ENCODE measurements at places on chromosomes 2 and 18. TPM values are rescaled to one million over a fixed set of nuclear protein-coding genes. Genes with fewer than 3 reads are reported as not detected.

The TNFRSF11A gene
- total RNA-seq, result 1.7 TPM

DNA sequence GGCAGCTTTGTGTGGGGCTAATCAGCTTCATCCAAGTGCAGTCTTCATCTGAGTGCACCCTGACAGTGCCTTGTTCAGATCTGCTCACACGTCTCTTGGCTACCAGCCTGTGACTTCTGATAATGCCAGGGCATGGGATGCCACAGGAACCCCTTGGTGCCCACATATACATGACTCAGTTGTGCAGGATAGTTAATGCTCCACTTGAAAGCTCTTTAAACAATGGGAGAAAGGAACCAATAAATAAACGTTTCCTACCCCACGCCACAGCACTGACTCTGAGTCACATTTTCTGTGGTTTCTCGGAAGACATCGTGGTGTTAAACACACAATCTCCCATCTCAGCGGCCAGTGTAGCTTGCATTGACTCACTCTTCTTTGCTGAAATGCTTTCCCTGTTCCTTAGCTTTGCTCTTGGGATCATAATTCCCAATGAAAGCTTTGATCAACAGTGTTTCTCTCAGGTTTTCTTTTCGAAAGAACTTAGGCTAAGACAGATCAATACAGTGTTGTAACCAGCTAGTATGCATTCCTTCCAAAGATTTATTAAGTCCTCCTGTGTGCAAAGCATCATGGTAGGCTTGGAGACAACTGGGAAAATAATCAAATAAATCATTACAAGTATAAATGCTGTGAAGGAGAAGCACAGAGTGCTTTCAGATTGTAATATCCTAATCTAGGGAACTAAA is 142.0 kb downstream of the COPS8 start:
- no peaks in the 10 kb centered on the region for H3K27me3 ChIP-seq
- H3K4me1 ChIP-seq, result no peaks in the 10 kb centered on the region
- no peak overlapping the region for H3K4me3 ChIP-seq
- no peak overlapping the region for H3K27ac ChIP-seq
- no peaks in the 10 kb centered on the region for H3K36me3 ChIP-seq

The MEX3C gene
- 76.1 TPM for total RNA-seq

The DNER gene
- total RNA-seq, result not detected

The CNDP1 gene
- 0.25 TPM for total RNA-seq

The CD8A gene
- total RNA-seq, result 1.3 TPM

- no peak overlapping the region for H3K4me3 ChIP-seq
- H3K27ac ChIP-seq, result no peak overlapping the region
- peaks cover 87% of the 10 kb centered on the region for H3K36me3 ChIP-seq
These were observed 65.4 kb downstream of the INPP5D start for GRCh38 chr2:233125455-233126065.

DNA sequence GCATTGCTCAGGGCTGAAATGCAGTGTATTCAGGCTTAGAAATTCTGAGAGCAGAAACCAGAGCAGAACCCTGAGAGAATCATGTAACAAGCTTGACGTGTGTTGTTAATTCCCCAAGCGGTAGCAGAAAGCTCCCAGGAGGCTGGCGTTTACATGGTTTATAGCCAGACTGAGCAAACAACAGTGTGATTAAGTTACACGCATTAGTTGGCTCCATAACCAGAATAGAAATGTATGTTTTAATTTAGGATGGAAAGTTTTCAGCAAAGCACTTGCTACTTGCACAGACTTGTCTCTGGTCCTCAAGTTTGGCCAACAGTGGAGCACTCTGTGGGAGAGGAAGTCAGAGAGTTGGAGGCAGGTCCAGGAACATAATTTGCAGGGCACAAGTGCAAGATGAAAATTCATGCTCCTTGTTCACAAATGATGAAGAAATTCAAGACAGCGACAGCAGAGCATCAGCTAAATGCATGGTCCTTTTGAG is 69.3 kb downstream of the MAPK4 start:
- no peak overlapping the region for H3K4me3 ChIP-seq
- no peak overlapping the region for H3K27ac ChIP-seq
- H3K4me1 ChIP-seq, result no peaks in the 10 kb centered on the region
- no peak for DNase-seq

GRCh38 chr2:147150241-147150635 is 694.6 kb upstream of the ACVR2A start:
- DNase-seq, result no peak
- no peaks in the 10 kb centered on the region for H3K36me3 ChIP-seq
- no peak overlapping the region for H3K27ac ChIP-seq
- no peaks in the 10 kb centered on the region for H3K4me1 ChIP-seq
- H3K4me3 ChIP-seq, result no peak overlapping the region

DNA sequence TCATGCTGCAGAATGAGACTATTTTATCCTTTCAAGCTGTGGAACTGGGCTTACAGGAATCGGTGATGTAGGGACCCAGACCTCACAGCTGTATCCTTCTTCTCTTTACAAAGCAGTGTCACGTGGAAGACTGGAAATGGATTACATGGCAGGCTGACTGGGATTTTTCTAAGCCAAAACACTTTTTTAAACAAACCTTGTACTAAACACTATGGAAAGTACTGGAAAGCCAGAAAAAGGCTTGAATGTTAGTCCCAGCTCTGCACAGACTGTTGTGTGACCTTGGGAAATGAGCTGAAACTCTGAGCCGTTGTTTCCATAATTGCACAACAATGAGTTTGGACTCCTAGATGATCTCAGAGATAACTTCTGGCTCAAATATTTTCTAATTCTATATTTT is 7.6 kb upstream of the ADAM23 start:
- no peak overlapping the region for H3K27ac ChIP-seq
- DNase-seq, result no peak
- H3K4me1 ChIP-seq, result no peaks in the 10 kb centered on the region
- H3K27me3 ChIP-seq, result peaks cover 12% of the 10 kb centered on the region

- no peaks in the 10 kb centered on the region for H3K27me3 ChIP-seq
- H3K4me1 ChIP-seq, result no peaks in the 10 kb centered on the region
- no peaks in the 10 kb centered on the region for H3K36me3 ChIP-seq
- DNase-seq, result no peak
These were observed 121.1 kb downstream of the SETBP1 start for GRCh38 chr18:44801781-44802180.

DNA sequence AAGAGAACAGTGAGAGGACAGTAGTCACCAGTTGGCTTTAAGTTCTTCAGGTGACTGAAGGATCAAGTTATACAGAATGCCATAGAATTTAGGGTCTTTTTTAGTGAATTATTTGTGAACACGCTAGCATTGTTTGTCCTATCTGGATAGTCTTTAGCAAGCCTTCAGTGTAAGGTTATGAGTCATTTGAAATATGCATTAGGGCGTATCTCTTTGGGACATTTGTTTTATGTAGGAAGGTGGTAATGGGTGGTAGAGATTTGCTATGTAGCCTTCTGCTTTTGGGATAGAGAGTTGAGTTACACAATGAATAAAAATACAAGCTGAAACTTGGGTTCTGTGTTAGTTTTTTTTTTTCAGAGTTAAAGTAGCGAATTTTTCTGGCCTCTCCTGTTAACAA is 13.0 kb downstream of the ACTR2 start:
- H3K36me3 ChIP-seq, result peaks cover 42% of the 10 kb centered on the region
- H3K4me1 ChIP-seq, result peaks cover 28% of the 10 kb centered on the region
- no peak for DNase-seq
- no peak overlapping the region for H3K4me3 ChIP-seq

DNA sequence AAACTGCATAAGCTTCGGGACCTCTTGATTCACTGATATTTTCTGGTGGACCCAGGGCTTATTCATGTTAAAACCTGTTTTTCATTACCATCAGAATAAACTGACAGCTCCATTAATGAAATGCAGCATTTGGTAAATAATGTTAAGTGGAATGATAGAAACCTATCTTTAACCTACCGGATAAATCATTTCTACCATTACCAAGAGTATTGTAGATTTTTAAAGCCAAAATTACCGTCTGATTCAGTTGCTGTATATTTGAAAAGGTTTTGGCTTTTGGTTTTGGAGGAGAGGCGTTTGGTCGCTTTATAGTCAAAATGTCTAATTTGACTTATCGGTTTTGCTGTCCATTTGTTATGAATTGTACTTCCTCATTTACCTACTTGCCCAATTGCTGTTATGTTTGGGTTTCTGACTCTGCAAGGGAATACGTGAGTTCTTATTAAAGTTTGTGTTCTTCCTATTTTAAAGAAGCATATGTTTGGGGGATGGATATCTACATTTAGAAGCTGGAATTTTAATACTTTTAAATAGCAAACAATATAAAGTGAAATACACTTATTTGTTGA is 1.0 kb upstream of the CUL3 start:
- H3K27me3 ChIP-seq, result no peaks in the 10 kb centered on the region
- no peak for DNase-seq
- H3K27ac ChIP-seq, result peak overlapping the region; percentile 58
- peaks cover 18% of the 10 kb centered on the region for H3K4me1 ChIP-seq
- no peaks in the 10 kb centered on the region for H3K36me3 ChIP-seq

The SERPINB3 gene
- not detected for total RNA-seq

The MMADHC gene
- total RNA-seq, result 77.3 TPM

- no peak for DNase-seq
- no peak overlapping the region for H3K27ac ChIP-seq
- H3K4me3 ChIP-seq, result no peak overlapping the region
- no peaks in the 10 kb centered on the region for H3K4me1 ChIP-seq
- no peaks in the 10 kb centered on the region for H3K27me3 ChIP-seq
These were observed 375.0 kb upstream of the ZEB2 start for GRCh38 chr2:144894612-144895599.

The PLCL1 gene
- total RNA-seq, result 28.3 TPM

The TMEM37 gene
- total RNA-seq, result not detected

GRCh38 chr2:10265329-10266132 is 37.2 kb upstream of the HPCAL1 start:
- H3K4me3 ChIP-seq, result no peak overlapping the region
- no peak overlapping the region for H3K27ac ChIP-seq
- H3K36me3 ChIP-seq, result no peaks in the 10 kb centered on the region
- no peaks in the 10 kb centered on the region for H3K27me3 ChIP-seq
- H3K4me1 ChIP-seq, result peaks cover 6% of the 10 kb centered on the region

DNA sequence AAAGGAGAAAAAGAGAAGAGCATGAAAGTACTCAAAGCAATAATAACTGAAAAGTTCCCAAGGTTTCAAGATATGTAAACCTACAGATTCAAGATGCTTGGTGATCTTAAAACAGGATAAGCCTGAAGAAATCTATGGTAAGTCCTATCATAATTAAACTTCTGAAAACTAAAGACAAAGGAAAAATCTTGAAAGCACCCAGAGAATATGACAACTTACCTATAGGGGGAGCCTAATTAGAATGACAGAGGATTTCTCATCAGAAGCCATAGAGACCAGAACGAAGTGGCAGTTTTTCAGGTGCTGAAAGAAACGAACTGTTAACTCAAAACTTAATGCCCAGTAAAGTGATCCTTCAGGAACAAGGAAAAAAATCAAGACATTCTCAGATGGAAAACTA is 59.7 kb downstream of the XDH start:
- no peak overlapping the region for H3K4me3 ChIP-seq
- H3K27me3 ChIP-seq, result peaks cover 12% of the 10 kb centered on the region
- no peak for DNase-seq
- no peaks in the 10 kb centered on the region for H3K36me3 ChIP-seq

- H3K27me3 ChIP-seq, result no peaks in the 10 kb centered on the region
- no peaks in the 10 kb centered on the region for H3K4me1 ChIP-seq
These were observed 82.9 kb downstream of the SMIM21 start for GRCh38 chr18:75344615-75345014.

The CCL20 gene
- total RNA-seq, result 2.2 TPM

The C2orf72 gene
- not detected for total RNA-seq

DNA sequence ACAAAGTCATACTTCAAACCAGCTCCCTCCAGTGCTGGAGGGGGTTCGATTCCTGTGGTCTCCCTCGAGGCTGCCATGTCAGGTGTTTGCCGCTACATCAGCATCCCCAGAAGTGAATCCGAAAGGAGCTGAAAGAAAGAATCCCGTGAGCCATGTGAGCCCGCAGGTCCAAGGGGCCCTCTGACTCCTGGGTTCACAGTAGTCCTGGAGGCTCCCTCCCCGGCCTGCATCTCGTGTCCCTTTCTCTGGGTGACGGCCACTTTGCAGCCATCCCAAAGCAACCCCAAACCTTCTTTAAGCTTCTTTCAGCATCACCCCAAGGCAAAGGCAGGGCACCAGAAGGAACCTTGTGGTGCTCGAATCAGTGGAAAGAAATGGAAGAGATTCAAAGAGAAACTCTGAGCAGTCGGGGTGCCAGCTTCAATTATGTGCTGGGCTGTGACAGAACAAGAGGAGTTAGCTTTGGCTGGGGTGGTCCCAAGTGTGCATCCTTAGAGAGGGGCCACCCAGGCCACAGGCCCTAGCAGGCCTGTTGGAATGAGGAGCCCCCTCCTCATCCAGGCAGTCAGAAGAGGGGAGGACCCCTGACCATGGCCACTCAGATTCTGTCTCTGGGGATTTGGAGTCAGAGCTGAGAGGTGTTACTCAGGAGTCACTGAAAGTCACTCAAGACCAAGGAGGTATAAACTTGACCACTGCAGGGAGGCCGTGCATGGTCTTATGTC is 59.7 kb downstream of the CIB4 start:
- H3K36me3 ChIP-seq, result no peaks in the 10 kb centered on the region
- H3K4me1 ChIP-seq, result peaks cover 4% of the 10 kb centered on the region
- no peak overlapping the region for H3K27ac ChIP-seq
- H3K4me3 ChIP-seq, result no peak overlapping the region
- peaks cover 11% of the 10 kb centered on the region for H3K27me3 ChIP-seq

DNA sequence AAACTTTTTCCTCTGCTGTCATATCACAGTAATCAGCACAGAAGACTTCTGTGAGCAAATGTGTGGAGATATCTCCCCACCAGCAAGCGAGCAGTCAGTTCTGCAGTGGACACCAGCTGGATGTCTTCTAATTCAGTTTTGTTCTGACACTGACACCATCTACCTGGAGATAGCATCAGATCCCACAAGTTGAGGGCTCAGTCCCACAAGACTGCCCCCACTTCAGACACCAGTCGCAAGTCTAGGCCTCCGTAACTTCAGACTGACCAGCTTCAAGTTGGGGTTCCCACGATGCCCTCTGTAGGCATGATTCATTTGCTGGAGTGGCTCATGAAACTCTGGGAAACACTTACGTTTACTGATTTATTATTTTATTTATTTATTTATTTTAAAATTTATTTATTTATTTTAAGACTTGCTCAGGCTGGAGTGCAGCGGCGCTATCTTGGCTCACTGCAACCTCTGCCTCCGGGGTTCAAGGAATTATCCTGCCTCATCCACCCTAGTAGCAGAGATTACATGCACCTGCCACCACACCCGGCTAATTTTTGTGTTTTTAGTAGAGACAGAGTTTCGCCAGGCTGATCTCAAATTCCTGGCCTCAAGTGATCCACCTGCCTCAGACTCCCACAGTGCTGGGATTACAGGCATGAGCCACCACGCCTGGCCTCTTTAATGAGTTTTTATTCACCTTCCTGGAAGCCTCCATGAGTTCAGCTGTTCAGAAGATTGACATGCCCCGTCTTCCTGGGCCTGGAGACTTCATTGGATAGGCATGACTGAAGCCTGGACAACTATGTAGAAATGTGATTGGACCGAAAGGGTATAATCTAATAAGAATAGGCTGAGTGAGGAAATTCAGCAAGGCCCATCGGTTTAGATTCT is 55.7 kb downstream of the PAPOLG start:
- no peaks in the 10 kb centered on the region for H3K27me3 ChIP-seq
- no peaks in the 10 kb centered on the region for H3K36me3 ChIP-seq
- H3K4me3 ChIP-seq, result no peak overlapping the region
- no peak overlapping the region for H3K27ac ChIP-seq
- H3K4me1 ChIP-seq, result peaks cover 35% of the 10 kb centered on the region
